ENCODE measurements at places on chromosomes 16 and 17. TPM values are rescaled to one million over a fixed set of nuclear protein-coding genes. Genes with fewer than 3 reads are reported as not detected.

C17orf113 gene
- 0.29 TPM for total RNA-seq

TMEM114 gene
- total RNA-seq = not detected

TEFM gene
- total RNA-seq = 10.9 TPM

DNA sequence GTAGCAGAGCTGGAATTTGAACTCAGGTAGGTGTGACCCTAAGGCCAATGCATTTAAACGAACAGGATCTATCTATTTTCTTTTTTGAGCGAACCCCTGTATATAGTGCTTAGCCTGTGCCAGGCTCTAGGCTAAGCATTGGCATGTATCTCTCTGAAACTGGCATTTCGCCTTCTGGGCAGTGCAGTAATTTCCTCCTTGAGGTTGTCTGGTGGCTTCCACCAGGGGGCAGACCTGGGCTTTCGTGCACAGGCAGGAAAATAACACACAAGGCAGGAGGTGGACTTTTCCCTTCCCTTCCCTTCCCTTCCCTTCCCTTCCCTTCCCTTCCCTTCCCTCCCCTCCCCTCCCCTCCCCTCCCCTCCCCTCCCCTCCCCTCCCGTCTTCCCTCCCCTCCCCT is 34.4 kb upstream of the PRKCB start:
- peak; percentile 88 for DNase-seq

PYDC1 gene
- total RNA-seq = not detected

DNA sequence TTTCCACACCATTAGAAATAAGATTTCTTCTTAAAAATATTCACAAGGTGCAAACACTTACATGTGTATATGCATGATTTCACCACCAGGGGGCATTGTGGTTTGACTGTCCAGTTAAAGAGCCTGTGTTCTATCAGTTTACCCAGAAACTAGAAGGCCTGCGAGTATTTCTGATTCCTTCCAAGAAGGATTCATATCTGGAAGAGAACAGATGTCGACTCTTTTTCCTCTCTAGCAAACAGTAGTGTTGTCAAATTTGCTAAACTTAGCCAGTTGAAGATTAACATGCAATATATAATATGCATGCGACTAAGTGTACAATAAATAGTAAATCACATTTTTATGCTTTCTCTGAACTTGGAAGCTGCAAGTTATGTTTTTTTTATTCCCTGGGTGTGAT is 404.1 kb downstream of the WWOX start:
- no peak for DNase-seq

CLEC16A gene
- 25.7 TPM for total RNA-seq

RPS6KB1 gene
- total RNA-seq = 30.4 TPM

GJD3 gene
- 2.7 TPM for total RNA-seq

TRPV2 gene
- 62.5 TPM for total RNA-seq

SLC52A1 gene
- total RNA-seq = not detected

CYB5D1 gene
- 10.5 TPM for total RNA-seq

Measured in osteoblast (primary cell).